ENCODE measurements at places on chromosomes 3 and 15. TPM values are rescaled to one million over a fixed set of nuclear protein-coding genes. Genes with fewer than 3 reads are reported as not detected.

CIDEC gene
- not detected for total RNA-seq

IL5RA gene
- total RNA-seq: not detected

ACKR2 gene
- total RNA-seq: 11.2 TPM

LMAN1L gene
- not detected for total RNA-seq

P3H2 gene
- total RNA-seq: 13.1 TPM

SOX2 gene
- not detected for total RNA-seq

Measured in dermis blood vessel endothelial cell (primary cell).